ENCODE measurements at places on chromosomes 13 and 19. TPM values are rescaled to one million over a fixed set of nuclear protein-coding genes. Genes with fewer than 3 reads are reported as not detected.
A peak's percentile ranks its signal among the peaks of the same experiment; 100 is the strongest.

DNA sequence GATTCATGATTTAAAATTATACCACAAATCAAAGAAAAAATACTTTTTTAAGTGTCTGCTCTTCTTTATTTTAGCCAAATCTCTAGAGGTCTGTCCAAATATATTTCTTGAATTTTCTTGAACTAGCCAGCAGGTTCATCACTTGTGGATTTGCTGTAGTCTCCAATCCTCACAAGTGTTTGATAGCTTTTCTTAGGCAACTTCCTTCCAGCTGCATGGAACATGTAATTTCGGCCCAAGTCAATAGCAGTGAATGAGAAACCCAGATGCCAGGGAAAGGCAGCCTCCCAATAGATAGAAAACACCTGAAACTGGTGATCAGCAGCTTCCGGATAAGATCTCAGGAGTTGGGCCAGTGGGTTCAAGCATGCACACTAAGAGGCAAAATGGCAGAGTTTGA lies 15.6 kb upstream of the RNASEH2B start:
- no peak for DNase-seq

DNA sequence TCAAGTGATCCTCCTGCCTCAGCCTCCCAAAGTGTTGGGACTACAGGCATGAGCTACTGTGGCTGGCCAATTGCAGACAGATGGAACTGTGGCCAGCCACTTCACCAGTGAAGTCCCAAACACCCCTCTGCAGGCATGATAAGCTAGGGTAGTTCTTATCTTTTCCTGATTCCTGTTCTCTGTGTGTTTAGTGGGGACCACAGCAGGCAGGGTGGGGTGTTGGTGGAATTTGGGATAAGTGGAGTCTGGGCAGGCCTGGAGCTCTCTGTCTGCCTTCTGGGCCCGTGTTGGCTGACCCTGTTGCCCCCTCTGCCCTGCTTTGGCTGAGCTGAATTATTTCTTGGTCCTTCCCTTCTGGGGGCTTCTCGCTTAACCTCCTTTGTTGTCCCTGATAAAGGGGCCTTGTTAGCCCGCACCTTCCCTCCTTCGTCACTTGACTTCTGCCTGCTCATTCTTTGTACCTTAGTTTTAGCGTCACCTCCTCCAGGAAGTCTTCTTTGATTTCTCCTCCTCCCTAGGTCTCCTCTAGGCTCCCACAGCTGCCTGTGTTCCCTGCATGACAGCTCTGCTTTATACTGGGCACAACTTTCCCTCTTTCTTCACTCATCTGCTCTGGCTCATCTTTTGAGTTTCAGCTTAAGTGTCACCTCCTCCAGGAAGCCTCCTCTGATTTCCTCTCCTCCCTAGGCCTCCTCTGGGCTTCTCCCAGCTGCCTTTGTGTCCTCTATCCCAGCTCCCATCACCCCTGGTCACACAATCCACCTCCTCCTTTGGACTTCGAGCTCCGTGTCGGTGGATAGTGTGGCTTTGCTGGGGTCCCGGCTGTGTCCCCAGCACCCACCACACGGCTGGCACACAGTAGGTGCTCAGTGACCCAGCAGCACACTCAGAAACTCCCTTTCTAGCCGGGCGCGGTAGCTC lies 1.7 kb upstream of the NCLN start:
- DNase-seq: no peak

- DNase-seq: no peak
Observed at GRCh38 chr19:46431824-46432223, 3.1 kb upstream of the PNMA8C start.

TEX26 gene
- total RNA-seq: not detected

- DNase-seq: no peak
Observed at GRCh38 chr13:22256111-22256639, 585.3 kb downstream of the FGF9 start.

- no peak for DNase-seq
Observed at GRCh38 chr13:54433493-54434206, 1405.0 kb downstream of the OLFM4 start.

DNA sequence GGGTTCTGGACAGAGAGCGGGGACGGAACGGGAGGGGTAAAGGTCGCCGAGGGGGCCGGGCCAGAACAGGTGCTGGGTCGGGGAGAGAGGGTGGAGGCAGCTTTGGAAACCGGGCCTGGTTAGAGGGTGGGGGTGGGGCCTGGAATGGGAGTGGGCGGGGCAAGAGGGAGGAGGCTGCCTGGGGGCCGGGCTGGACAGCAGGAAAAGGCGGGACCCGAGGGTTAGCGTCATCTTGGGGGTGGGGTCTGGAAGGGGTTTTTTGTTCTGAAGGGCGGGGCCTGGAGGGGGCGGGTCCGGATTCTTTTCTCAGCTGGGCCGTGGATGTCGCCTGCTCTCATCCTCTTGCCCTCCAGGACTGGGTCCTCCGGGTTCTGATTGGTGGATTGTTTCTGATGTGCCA lies 4.3 kb upstream of the ZNF813 start:
- DNase-seq: no peak

DNA sequence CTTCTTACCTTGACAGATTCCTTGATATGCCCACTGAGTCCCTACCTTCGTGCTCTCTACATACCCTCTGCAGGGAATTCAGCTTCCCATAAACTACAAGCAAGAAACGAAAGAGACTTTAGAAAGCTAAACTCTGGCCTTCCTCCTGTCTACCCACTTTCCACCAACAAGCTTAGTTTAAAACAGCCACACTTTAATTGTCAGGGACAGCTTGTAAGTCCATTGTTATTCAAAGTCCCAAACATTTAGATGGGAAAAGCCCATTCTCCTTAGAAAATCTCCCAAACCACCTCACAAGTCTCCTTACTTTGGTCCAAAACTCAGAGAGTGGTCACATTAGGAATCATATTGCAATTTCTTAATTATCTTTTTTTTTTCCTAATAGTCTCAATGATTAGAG lies 2695.8 kb downstream of the PCDH9 start:
- no peak for DNase-seq

DNA sequence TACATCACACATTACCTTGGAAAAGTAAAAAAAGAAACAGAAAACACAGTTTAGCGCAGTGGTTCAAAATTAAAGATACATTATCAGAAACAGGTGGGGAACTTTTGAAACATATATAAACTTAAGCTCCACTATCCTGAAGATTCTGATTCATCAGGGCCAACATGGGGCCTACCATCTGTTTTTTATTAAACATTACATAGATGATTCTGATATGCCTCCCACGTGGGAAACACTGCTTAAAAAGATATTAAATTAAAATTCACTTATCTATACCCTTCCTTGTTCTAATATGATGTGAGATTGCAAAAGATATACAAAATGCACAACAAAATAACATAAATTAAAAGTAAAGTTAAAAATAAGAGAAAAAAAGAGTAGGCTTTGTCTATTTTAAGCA lies 125.0 kb downstream of the VWA8 start:
- DNase-seq: no peak

- no peak for DNase-seq
Observed at GRCh38 chr19:45972081-45972946, 1.4 kb downstream of the NOVA2 start.

- peak; percentile 30 for DNase-seq
Observed at GRCh38 chr19:29878973-29879654, 62.9 kb upstream of the URI1 start.

DNA sequence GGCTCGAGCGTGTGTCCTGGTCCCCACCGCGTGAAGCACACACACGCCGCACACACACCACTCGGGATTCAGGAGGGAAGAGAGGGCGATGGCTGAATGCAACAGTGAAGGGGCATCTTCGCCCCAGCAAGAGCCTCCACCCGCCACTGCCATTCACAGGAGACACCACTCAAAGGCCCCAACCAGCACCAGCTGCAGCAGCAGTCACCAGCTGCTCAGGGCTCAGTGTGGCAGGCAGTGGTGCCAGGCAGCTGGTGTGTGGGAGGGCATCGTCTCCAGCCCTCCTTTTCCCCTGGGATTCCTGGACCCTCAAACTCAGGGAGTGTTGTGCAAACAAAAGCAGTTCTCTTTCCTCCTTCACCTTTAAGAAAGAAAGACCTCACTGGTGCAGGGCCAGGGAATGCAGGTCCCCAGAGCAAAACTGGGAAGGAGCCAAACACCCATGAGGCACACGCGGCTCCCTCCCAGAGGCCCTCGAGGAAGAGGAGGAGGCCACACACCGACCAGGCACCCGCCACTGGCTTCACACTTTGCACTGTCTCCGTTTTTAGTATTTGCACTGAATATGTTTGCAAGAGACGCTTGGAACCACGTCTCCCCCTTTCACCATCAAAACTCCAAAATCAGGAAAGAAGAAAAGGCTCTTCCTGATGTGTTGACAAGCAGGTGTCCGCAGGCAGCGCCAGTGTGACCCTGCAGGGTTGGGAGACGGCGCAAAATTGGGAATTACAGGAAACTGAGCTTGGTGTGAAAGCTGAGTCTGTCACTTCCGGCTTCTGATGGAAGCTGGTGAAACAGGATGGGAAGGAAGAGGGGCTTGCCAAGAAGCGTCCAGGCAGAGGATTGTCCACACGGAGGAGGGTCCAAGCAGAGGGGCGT lies 26.4 kb upstream of the F7 start:
- no peak for DNase-seq
